ENCODE measurements at places on chromosomes 7 and 10.

DNA sequence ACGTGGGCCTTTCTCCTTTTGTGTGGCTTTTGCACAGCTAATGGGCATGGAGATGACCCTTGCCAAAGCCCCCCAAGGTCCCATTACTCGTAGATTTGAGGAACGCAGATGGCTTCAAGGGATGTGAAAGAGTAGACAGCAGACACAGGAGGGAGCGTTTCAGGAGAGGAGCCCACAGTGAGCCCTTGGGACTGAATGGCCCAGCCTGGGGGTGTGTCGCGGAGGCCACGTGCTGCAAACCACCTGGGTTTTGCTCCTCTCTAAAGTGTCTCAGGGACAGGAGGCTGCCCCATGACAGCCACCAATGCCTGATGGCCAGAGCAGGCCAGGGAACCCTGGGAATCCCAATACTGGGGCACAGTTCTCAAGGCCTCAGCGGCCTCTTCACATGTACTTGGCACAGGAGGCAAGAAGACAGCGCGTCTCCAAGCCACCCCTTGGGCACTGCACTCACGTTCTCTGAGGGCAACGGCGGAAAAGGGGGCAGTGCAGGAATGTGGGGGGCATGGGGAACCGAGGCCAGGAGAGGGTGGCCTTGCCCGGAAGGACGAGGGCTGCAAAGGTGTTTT is 185.2 kb downstream of the WDR37 start:
- no peaks in the 10 kb centered on the region for H3K27me3 ChIP-seq
- no peak overlapping the region for H3K4me3 ChIP-seq
- H3K27ac ChIP-seq: no peak overlapping the region
- H3K36me3 ChIP-seq: no peaks in the 10 kb centered on the region

GRCh38 chr10:54284526-54285193 is 516.4 kb downstream of the PCDH15 start:
- no peaks in the 10 kb centered on the region for H3K27me3 ChIP-seq
- no peaks in the 10 kb centered on the region for H3K4me1 ChIP-seq
- DNase-seq: no peak
- H3K36me3 ChIP-seq: no peaks in the 10 kb centered on the region
- no peak overlapping the region for H3K27ac ChIP-seq

DNA sequence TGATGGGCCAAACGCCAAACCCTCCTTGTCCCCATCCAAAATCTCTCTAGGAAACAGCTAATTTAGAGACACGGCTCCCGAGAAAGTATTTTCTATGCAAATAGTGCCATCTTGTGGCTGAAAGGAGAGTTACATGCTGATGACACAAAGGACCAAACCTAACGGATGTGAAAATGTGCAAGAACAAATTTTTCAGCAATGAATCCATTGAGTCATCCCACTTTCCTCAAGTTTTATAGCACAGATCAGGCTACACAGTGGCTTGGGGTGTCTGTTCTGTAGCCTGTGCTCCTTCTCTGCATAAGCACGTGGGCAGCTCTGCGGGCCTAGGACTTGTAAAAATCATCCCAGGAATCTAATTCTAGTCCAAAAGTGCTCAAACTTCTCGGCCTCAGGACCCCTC is 154.8 kb upstream of the PRR15 start:
- no peaks in the 10 kb centered on the region for H3K4me1 ChIP-seq
- H3K27ac ChIP-seq: no peak overlapping the region
- H3K27me3 ChIP-seq: no peaks in the 10 kb centered on the region
- peak; percentile 11 for DNase-seq

DNA sequence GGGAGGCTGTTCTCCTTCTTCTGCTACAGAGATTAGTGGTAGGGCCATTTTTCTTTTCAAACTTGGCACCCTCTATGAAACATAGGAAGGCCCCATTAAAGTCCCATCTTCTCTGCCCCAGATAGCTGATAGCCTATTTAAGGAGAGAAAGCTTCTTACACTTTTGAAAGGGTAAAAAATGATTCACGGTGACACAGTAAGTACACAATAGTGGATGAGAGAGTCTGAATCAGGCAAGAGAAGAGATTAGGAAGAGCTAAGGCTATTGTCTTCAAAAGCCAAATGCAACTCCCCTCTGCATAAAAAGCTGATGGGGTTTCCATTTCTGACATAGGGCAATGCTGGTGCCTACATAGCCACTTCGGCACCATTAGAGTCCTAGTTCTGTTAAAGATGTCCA is 3.6 kb downstream of the INA start:
- peaks cover 5% of the 10 kb centered on the region for H3K27me3 ChIP-seq
- no peak for DNase-seq
- H3K36me3 ChIP-seq: no peaks in the 10 kb centered on the region
- no peak overlapping the region for H3K27ac ChIP-seq

DNA sequence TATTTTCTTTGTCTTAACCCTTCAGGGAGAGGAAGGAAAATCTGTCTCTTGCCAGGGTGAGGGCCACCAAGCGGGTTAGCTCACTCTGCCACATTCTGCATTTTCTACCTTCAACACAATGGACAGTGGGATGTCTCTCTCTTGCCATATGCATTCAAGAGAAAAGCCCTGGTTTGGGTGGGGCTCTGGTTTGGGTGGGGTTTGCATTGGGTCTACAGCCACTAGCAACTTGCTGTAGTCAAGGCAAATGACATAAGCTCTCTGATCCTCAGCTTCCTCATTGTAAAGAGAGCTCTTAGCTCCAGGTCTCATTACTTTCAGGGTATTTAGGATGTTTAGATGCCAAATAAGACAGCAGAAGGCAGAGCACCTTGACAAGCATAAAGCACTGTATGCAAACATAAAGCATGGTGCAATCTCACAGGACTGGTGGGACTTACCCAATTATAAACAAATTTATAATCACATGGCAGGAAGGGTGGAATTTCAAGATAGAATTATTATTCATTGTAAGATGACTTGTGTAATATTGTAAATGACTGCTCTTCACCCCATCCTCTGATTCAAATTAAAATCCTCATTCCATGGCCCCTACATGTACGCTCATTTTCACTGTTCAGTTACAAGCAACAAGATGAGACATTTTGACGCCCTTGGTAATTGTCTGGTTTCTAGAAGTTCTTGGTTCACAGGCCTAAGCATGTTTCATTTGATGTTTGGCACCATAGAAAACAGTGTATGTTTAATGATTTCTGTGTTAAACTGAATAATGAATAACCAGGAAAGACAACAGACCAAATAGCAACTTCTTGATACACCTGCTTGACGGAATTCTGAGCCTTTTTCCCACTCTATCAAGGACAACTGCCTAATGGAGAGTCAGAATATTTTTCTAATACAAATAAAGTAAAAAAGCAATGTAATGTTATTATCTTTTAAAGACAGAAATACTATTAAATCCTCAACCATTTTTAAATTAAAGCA is 258.9 kb downstream of the KCNMA1 start:
- H3K4me1 ChIP-seq: peaks cover 44% of the 10 kb centered on the region
- no peak for DNase-seq
- no peaks in the 10 kb centered on the region for H3K36me3 ChIP-seq
- H3K27ac ChIP-seq: no peak overlapping the region
- H3K4me3 ChIP-seq: no peak overlapping the region

GRCh38 chr7:50304911-50305582 is 531 bp downstream of the IKZF1 start:
- no peaks in the 10 kb centered on the region for H3K27me3 ChIP-seq
- peak overlapping the region; percentile 66 for H3K4me3 ChIP-seq
- H3K4me1 ChIP-seq: no peaks in the 10 kb centered on the region
- no peak for DNase-seq
- H3K36me3 ChIP-seq: no peaks in the 10 kb centered on the region

- no peaks in the 10 kb centered on the region for H3K27me3 ChIP-seq
- no peaks in the 10 kb centered on the region for H3K4me1 ChIP-seq
- H3K36me3 ChIP-seq: no peaks in the 10 kb centered on the region
- H3K4me3 ChIP-seq: no peak overlapping the region
- no peak for DNase-seq
Observed at GRCh38 chr7:155191901-155192478, 105.7 kb upstream of the INSIG1 start.

- no peaks in the 10 kb centered on the region for H3K36me3 ChIP-seq
- peak overlapping the region; percentile 100 for H3K27ac ChIP-seq
- no peaks in the 10 kb centered on the region for H3K27me3 ChIP-seq
- H3K4me3 ChIP-seq: peak overlapping the region; percentile 96
- H3K4me1 ChIP-seq: peaks cover 16% of the 10 kb centered on the region
Observed at GRCh38 chr10:102642736-102643335, 1.4 kb upstream of the TRIM8 start.

DNA sequence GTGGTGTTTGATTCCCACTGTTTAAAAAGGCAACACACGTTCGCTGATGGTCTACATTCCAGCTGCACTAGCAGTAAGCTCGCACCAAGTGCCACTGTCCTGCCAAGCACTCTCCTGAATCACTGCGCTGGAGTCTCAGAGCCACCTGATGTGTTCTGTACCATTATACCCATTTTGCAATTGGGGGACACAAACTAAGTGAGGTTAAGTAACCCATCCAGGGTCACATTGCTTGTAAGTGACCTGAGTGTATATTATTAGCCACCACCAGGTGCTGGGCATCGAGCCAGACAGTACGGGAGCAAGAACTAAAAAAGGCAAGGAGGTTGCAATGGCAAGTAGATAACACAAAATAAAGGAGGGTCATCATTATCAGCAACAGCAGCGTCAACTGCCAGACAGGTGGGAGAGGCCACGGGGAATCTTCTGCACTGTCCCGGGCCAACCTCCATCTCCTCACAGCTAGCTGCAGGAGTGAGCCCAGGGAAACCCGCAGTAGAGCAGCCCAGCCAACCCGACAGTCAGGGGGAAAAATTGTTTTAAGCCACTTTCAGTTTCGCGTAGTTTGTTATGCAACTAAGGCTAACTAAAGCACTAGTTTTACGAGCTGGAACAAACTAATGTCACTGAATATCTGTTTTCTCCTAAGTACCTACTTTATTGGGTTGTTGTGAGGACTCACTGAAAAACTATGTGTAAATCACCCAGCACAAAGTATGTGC is 712 bp upstream of the CPVL start:
- no peak overlapping the region for H3K27ac ChIP-seq
- H3K27me3 ChIP-seq: no peaks in the 10 kb centered on the region
- H3K4me3 ChIP-seq: peak overlapping the region; percentile 68
- DNase-seq: no peak
- no peaks in the 10 kb centered on the region for H3K4me1 ChIP-seq
- H3K36me3 ChIP-seq: no peaks in the 10 kb centered on the region
